ENCODE measurements at places on chromosomes 7 and 10.

- no peak for DNase-seq
These were observed 175.4 kb upstream of the RNF32 start for GRCh38 chr7:156465186-156465585.

DNA sequence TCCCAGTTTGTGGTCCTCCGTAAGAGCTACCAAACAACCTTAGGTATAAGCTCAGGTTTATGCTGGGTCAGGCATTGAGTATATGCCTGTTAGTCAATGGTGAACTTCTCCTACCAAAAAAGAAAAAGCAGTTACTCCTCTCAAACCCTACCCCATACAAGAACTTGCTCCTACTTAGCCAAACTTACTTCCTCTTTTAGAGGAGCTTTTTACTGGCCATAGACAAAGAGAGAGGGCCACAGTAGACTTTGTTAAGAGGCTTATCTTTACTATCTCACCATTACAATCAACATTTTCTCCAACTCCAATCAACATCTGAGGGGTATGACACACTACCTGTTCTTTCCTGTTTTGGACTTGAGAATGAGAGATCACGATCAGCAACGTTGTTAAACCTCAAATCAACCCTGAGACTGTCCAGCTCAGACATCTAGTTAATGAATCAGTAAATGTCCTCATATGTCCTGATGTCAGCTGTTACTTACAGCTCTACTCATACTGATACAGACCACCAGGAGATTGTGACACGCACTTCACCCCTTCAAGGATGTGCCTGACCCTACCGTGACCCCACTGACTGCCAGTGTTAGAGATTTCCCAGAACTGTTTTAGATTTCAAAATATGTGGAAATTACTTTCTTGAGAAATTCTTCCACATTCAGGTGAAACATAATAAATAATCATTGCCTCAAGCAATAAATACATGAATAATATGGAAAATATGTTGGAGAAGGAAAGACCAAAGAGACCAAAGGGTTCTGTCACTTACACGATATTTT lies 18.4 kb upstream of the CCDC71L start:
- DNase-seq = peak; percentile 92

DNA sequence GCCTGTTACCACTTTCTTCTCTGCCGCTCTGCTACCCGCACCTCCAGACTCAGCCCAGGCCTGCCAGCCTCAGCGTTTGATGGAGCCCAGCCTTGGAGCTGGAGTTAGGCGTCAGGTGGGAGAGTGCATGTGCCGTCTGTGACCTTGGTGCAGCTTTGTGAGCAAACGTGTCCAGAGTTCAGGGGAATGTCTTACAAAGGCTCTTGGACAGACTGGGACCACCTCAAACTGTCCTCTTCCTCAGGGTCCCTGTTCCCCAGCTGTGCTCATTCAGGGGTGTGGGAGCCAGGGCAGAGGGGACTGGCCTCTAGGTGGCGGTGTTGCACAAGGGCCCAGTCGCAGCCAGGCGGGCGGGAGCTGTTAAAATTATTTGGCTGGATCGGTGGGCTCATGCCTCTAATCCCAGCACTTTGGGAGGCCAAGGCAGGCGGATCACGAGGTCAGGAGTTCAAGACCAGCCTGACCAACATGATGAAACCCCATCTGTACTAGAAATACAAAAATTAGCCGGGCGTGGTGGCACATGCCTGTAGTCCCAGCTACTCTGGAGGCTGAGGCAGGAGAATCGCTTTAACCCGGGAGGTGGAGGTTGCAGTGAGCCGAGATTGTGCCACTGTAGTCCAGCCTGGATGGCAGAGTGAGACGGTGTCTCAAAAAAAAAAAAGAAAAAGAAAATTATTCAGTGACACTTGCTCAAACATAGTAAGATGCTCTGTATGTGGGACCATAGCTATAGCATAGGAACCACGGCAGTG lies 89.2 kb downstream of the ADCY1 start:
- peak; percentile 1 for DNase-seq

GRCh38 chr10:90769946-90770841 lies 87.6 kb downstream of the HTR7 start:
- DNase-seq = no peak

DNA sequence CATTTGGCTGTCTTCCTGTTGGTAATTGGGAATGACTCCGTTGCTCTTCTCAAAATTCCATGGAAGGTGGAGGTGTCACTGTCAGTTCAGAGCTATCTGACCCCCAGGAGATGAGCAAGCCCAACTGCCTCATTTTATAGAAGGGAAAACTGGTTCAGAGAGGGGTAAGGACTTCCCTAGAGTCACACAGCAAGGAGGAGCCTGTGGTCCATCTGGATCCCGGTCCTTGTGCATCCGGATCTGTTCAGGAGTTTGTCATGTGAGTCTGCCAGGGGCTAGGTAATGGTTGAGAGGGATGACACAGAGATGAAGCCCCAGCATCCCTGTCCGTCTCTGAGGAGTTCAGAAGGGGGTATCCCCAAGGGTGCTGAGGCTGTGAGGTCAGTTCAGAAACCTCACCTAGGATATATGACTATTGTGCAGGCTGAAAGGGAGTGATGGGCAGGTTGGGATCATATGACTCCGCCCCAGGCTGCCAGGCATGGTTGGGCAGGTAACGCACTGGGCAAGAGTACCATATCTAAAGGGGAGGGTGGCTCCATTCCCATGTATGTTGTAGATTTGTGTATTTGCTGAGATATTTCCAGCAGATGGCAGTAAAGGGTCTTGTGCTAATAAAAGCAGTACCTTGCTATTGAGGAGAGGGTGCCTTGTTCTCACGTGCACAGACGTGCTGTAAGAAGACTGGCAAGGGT lies 16.0 kb upstream of the SLC29A3 start:
- DNase-seq = peak; percentile 49

GRCh38 chr7:27159266-27160144 lies 3.0 kb upstream of the HOXA7 start:
- DNase-seq = no peak

GRCh38 chr10:116056445-116057293 lies 216.3 kb downstream of the GFRA1 start:
- no peak for DNase-seq

DNA sequence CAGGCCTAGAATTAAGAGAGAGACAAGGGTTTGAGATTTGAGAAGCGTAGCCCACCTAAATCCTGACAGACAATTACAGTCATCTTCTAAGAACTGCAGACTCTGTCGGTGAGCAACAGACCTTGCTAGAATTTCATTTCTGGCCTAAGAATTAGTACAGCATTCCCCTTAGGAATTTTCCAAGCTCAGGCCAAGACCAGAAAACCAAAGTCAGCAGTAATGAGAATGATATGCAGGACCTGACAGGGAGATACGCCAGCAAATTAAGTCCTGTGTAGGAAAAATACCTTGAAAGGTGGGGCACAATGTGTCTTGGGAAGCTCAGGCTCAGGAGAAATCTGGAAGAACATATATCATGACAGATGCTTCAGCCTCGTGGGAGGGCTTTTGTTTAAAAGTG lies 52.7 kb upstream of the HERPUD2 start:
- DNase-seq = no peak

GRCh38 chr7:98733036-98733435 lies 116.0 kb downstream of the NPTX2 start:
- peak; percentile 44 for DNase-seq

DNA sequence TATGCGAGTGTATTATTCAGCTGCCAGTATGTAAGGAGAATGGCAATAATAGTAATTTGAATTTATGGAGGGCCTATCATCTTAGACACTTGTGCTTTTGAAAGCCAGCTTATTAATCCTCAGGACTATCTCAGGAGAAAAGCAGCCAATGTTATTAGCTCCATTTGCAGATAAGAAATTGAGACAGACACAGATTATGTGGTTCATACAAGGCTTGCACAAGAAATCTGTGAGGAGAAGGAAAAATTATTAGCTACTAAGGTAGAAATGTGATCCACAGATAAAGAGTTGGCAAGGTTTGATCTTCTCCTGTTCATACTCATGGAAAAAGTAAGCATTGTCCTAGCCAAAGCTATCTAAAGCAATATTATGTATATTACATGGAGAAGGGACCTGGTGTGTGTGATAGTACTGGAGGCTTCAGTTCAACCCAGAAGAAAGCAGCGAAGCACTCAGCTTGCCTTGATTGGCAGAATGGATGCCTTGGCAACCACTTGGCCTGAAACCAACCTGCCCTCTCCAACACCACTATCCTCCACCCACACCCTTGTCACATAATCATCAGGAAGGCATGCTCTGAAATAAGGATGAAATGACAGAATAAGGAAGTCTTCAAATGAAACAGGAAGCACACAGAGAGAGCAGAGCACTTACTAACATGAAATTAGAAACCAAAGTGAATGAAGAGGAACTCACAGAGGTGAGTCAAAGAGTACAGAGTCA lies 18.0 kb downstream of the MACC1 start:
- DNase-seq = peak; percentile 91

- no peak for DNase-seq
These were observed 98.2 kb downstream of the CCNY start for GRCh38 chr10:35434533-35434932.
